ENCODE measurements at places on chromosomes 6 and 20.

DNA sequence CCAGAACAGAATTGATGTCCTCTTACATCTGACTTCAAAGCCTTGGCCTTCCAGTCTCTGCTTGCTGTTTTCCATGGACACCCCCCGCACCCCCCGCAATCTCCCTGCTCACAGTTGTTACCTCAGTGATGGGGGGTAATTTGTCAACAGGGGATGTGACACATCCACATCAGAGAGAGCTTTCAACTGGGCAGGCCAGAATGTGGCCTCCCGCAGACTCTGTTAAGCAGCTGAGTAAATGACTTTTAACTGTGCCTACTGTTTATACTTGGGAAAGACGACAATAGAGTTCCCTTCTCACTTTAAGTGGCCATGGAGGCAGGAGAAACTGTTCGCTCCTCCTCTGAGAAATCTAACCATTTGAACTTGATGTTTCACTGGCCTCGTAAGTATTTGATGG lies 51.0 kb downstream of the TXNDC5 start:
- DNase-seq: no peak

DNA sequence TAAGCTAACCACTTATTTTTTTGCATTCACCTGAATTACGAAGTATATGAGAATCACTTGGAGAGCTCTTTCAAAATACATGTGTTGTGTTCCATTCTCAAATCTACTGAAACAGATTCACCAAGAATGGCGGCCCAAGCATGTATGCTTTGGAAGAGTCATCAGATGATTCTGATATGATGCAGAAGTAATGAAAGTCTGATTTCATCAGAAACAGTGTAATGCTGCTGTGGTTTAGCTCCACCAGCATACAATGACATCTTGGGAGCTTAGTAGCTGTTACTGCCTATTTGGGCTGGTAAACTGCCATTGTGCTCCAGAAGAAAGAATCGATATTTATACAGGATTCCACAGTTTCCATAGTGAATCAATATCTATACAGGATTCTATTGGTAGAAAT lies 52.9 kb downstream of the UBR2 start:
- DNase-seq: no peak

DNA sequence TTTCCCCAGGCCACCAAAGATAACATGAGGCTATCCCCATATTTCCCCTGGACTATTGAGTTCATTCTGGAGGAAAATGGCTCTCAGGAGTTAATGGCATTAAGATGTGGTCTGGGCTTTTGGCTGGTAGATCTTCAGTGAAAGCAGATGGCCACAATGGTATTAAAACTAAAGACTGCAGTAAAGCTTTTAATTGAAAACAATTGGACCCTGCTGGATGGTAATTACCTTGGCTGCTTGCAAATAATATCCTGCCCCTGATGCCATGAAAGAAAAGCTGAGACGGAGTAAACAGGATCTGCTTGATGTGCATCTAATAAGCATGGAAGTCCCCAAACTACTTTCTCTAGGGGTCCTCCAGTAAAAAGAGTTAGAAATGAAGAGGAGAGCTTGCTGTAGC lies 255.8 kb downstream of the QKI start:
- DNase-seq: no peak

DNA sequence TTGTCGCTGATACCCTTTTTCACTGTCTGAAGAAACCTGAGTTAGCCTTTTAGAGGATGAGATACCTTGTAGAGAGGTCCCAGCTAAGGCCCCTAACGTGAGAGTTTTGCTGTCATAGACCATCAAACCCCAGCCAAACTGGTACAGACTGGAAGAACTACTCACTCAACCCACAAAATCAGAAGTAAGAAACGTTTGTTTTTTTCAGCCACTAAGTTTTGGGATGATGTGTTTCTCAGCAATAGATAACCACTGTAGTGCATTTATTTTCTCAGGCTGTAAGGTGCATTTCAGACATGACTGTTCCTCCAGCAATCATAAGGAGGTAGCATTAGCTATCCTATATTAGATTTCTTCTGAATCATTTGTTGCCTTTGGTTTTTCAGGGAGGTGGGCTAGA lies 407.3 kb upstream of the FLRT3 start:
- no peak for DNase-seq

GRCh38 chr6:71072508-71072907 lies 115.6 kb upstream of the B3GAT2 start:
- no peak for DNase-seq

- DNase-seq: no peak
Measured at GRCh38 chr6:123962508-123962907, 158.8 kb downstream of the NKAIN2 start.

DNA sequence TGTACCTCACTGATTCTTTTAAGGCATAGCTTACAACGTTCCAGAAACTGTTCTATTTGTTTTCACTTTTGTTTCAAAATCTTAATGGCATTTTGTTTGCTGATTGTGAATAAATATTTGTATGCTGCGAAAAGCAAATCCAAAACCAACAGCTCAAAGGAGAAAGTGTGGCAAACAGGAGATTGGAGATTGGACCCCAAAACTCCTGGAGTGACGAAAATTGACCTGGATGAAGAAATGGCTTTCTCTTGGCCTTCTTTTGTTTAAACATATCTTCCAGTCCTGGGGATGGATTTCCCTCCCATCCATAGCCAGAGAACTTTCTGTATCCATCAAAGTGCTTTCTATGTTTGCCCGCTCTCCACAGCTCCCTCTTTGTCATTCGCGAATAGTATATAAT lies 2.8 kb upstream of the CTCFL start:
- no peak for DNase-seq

DNA sequence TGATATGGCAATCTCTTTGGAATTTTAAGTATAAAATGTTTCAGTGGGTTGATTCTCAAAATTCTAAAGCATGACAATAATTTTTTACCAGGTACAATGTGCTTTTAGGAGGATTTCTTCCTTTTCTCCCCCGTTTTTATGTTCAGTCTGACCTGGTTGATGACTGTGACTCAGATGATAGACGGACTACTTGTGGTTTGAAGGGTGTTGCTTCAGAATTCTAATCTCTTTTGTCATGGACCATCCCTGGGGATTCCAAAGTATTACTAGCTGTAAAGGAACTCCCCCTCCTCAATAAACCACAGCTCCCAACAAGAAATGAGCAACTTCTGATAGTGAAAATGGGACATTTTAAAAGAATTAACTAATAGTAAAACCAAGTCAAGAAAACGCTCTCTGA lies 34.9 kb upstream of the TNFAIP3 start:
- no peak for DNase-seq

DNA sequence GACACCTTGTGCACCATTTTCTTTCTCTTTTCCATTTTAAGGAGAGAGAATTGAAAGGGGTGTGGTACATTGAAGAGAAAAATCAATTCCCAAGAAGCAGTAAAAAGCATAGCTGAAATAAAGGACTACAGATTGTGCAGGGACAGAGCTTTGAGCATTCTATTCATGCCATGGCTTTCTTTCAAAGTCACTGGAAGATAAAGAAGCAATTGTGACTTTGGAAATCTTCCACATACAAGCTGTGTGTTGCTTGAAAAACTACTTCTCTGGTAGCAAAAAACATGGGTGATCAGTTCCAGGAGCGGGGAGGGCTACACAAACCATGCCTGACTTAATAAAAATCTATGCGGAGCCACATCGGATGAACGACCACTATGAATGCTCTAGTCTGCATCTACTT lies 230.2 kb upstream of the THEMIS start:
- DNase-seq: no peak

DNA sequence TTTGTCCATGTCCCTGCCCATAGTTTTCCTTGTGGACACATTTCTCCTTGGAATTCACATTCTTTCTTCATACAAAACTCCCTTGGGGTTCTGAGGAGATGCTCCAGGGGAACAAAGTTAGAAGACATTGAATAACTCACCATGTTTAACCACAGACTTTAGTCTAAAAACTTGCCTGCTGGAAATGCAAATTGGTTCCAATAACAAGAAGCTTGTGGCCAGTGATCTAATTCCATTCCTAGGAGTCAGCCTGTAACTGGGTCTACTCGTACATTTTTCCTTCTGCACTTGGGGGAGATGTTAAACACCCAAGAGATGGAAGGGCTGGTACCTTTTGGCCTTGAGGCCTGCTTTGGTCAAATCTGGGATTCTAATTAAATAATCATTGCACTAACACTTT lies 60.2 kb downstream of the SCML4 start:
- no peak for DNase-seq

GRCh38 chr6:31652925-31653724 lies 664 bp upstream of the BAG6 start:
- DNase-seq: no peak

DNA sequence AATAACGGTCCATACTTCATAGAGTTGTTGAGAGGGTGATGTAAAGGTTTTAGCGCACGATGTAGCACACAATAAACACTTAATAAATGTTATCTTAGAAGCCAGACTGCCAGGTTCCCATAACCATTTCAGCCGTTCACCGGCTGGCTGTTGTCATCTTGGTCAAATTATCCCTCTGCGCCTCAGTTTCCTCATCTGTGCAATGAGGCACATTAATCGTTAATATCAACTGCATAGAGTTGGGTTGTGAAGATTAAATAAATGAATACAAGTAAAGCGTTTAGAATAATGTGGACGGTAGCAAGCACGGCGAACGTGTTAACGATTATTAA lies 432 bp upstream of the PSMF1 start:
- no peak for DNase-seq

DNA sequence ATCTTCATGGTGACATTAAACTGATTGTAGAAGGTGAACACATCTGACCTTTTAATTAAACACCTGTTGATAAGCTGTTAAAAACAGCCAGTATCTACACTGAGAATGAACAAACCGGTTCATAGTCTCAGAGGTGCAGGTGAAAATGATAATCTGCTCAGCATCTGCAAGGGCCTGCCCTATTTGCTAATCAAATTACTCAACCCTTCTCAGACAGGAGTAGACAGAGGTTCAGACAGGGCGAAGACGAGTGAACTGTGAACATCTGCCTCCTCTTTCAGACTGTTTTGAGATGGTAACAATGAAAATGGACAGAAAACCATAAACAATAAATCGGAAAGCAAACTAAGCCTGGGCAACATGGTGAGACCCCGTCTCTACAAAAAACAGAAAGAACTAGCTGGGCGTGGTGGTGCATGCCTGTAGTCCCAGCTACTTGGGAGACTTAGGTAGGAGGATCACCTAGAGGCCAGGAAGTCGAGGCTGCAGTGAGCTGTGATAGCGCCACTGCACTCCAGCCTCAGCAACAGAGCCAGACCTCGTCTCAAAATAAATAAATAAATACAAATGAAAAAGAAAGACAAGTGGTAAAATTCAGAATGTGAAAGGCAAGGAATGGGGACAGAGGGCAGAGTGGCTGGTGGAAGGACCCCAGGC lies 55.9 kb downstream of the NINL start:
- DNase-seq: no peak

DNA sequence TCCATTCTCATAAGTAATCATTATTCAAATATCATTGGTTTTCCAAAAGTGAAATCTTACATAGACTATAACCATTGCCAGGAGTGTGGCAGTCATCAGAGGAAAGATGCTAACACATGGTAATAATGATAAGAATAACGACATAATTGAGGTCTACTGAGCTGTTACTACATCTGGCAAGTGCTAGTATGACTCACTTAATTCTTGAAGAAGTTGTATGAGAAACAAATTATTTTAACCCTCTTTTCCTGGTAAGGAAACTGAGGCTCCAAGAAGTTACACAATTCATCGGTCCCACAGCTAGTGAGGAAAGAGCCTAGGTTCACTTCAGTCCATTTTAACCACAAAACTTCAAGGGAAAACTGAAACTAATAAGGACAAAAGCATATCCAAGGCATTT lies 335.6 kb upstream of the BTBD3 start:
- DNase-seq: no peak

- no peak for DNase-seq
Measured at GRCh38 chr6:23952245-23952644, 173.8 kb upstream of the NRSN1 start.

GRCh38 chr20:14687313-14687712 lies 349.9 kb upstream of the FLRT3 start:
- DNase-seq: no peak

GRCh38 chr6:35096129-35096862 lies 44.8 kb downstream of the TCP11 start:
- no peak for DNase-seq

DNA sequence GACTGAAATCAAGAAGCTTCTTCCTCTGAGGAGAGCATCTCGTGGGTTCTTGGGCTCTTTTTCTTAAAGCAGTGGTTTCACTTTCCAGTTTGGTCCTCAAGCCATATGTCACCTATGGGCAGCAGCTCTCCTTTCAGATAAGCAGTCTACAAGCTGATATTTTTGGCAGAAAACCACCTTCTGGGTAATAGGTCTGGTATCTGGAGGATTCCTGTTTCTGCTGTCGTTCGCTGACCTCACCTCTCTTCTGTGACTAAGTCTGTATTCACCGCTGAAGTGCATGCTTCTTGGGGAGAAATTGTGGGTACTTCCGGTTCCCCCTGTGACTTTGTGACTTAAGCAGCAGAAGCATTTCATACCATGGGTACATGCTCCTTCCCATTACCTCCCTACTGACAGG lies 193.6 kb downstream of the EDN1 start:
- no peak for DNase-seq

- no peak for DNase-seq
Measured at GRCh38 chr20:21301940-21302663, 1.0 kb upstream of the XRN2 start.
